NCI-H1436 treated with DMSO at 0.1 percent for 48 hours (cell line): ENCODE measurements at places on chromosomes 11 and 22.

DNA sequence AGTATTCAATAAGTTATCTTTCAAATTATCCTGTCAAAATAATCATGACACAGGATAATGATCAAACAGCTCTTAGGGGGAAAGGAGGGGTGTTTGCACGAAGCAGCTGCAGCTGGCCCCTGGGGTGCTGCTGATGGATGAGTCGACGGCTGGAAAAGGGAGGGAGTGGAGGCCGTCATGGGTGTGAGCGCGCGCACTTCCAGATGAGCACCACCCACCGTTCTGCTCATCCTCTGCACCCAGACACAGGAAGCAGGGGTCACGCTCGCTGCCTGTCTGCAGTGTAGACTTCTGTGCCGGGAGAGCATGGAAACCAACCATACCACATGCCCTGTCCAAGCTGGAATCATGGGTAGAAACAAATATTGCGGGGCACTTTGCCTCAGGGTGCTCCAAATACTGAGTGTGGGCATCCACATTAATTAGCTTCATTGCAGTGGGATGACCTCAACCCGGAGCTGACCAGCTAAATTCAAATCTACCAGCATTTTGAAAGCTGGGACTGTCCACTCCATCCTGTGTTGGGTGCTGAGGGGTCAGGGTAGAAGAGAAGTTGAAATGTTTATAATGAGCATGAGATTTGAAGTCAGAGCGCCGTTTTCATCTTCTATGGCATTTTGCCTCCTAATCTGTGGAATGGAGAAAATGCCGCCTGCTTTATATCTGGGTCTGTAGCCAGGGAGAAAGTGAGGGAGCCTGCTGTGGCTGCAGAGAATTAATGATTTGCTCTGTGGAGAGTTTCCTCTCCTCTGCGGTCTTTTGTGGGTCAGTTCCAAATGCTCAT is 802.4 kb downstream of the TBC1D22A start:
- no peak for DNase-seq

- no peak for DNase-seq
Observed at GRCh38 chr11:113593698-113594308, 112.3 kb downstream of the TMPRSS5 start.

DNA sequence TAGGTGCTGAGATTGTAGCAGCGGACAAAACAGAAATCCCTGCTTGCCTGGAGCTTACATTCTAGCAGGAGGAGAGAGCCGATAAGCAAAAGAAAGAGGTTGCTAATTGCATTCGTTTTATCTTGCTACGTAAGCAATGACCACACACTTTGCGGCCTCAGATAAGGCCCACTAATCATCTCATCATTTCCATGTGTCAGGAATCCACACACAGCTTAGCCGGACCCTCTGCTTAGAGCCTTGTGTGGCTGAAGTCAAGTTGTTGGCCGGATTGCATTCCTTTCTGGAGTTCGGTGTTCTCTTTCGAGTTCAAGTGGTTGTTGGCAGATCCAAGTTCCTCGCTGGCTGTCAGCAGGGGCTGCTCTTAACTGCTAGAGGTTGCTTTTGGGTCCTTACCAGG is 101.6 kb downstream of the CHST1 start:
- no peak for DNase-seq

DNA sequence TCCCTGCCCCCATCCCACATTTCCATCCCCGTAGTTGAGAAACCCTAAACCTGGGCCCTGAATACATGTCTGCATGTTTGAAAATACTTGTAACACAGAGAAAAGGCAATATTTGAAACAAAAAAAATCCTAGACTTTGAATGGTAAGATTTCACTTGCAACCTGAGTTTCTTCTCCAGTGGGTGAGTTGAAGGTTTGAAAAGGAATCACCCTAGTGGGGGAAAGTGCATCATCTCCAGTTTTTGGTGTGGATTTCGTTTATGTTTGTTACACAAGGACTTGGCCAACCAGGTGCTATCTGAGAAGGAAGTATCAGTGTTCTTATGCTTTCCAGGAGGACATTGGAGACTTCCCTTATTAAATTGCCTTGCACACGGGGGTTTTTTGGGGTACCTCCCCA is 90.4 kb downstream of the ABTB2 start:
- DNase-seq: no peak

GRCh38 chr22:26766510-26767350 is 109.3 kb downstream of the MIAT start:
- no peak for DNase-seq

GRCh38 chr22:37920126-37920525 is 14.0 kb downstream of the MICALL1 start:
- DNase-seq: no peak

GRCh38 chr11:117492578-117493251 is 165.1 kb downstream of the CEP164 start:
- DNase-seq: peak; percentile 41

GRCh38 chr11:36116161-36116560 is 172.3 kb downstream of the LDLRAD3 start:
- no peak for DNase-seq

DNA sequence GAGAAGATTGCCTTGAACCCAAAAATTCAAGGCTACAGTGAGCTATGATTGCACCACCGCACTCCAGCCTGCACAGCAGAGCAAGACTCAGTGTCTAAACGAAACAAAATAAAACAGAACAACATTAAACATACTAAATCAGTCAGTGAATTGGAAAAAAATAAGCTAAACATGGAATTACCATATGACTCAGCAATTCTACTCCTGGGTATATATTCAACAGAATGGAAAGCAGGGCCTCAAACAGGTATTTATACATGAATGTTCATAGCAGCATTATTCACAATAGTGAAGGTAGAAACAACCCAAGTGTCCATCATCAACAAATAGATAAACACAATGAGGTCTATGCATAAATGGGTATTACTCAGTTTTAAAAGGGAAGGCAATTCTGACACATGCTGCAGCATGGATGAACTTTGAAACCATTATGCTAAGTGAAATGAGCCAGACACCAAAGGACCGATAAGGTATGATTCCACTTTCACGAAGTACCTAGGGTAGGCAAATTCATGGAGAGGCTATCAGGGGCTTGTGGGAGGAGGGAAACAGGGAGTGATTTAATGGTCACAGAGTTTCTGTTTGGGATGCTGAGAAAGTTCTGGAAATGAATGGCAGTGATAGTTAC is 15.5 kb downstream of the NTM start:
- no peak for DNase-seq

DNA sequence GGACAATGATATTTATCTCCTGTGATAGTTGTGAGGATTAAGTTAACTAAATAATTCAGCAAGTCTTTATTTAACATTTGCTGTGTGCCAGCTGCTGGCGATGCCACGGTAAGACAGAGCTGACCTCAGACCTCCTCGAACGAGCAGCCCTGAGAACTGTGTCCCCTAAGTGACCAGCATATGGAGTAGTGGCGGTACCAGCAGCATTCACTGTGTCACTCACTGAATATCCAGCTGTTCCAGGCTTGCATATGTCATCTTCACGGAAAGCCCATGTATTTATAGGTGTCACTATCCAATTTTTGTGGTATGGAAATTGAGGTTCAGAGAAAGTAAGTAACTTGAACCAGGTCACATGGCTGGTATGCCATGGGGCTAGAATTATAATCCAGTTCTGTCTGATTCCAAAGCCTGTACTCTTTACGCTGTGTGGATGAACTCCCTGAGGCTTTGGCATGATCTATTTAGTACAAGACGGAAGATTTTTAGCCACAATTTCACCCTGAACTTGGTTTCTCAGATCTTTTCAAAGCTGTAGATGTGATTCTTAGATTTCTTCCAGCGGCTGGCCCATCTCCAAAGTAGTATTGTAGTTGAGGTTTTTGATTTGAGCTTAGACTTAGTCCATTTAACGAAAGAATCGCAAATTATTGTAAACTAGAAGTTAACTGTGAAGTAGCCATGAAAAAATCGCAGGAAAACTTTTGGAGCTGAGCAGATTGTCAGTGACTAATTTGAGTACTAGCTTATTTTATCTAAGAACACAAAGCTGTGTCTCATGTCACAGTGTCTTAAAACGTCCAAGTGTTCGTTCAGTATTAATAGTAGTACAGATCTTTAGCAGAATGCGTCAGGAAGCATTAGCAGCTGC is 49.4 kb upstream of the MYO18B start:
- no peak for DNase-seq

GRCh38 chr11:46633291-46634217 is 16.2 kb downstream of the ATG13 start:
- DNase-seq: no peak

DNA sequence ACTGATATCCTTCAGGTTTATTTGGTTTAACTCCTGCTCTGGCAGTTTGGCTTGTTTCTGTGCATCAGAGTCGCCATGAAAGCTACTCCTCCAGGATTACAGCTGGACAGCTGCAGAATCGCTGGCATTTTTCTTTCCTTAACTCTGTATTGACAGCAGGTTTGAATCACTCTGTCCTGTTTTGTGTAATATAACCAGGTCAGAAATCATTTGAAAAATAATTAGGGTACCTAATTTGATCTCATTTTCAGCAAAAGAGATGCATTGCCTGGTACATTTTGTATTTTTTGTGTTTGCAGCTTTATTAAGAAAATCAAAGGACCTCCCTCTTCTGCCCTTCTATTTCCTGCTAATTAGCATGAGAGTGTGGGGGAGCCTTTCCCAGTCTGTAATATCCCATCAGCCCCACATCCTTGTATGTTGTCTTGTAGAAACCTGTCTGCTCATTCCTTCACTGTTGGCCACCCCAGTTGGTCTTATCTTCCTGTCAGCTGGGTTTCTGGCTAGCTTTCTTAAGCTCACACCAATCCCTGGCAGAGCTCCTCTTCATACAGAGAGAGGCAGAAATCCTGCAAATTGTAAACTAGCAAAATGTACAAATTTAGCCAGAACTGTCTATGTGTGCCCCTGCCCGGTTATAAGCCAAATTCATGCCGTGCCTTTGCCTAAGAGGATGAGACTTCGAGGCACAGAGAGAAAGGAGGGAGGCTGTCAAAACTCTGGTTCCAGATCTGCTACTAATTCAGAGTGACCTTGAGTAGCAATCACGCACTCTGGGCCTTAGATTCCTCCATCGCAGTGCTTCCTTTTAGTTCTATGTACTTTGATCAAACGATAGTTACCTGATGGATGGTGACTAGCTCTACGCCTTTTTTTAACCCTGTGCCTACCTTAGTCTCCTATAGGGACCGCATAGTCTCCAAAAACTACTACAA is 200.6 kb downstream of the NAV2 start:
- no peak for DNase-seq

GRCh38 chr11:92413757-92414513 is 189.3 kb downstream of the FAT3 start:
- DNase-seq: no peak

DNA sequence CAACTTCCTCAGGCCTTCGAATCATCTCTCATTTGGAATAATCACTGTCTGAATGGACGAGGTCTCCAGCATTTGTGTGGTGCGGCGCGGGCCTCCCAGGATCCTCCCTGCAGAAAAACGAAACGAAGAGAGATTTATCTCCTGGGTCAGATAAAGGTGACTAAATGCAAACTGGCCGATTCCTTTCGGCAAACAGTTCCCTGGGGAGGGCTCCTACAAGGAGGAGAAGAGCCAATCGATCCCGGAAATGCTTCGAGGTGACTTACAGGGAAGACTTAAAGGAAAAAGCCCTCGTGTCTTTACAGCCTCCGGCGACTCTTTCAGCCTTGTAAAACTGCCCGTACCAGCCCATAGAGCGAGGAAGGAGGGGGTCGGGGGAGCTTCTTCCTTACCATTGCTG is 126.5 kb downstream of the MIAT start:
- no peak for DNase-seq

GRCh38 chr11:35183326-35183925 is 44.5 kb downstream of the CD44 start:
- DNase-seq: no peak

- DNase-seq: no peak
Observed at GRCh38 chr11:83241291-83241946, 44.7 kb downstream of the CCDC90B start.

GRCh38 chr11:125170001-125170509 is 5.5 kb downstream of the PKNOX2 start:
- DNase-seq: no peak

DNA sequence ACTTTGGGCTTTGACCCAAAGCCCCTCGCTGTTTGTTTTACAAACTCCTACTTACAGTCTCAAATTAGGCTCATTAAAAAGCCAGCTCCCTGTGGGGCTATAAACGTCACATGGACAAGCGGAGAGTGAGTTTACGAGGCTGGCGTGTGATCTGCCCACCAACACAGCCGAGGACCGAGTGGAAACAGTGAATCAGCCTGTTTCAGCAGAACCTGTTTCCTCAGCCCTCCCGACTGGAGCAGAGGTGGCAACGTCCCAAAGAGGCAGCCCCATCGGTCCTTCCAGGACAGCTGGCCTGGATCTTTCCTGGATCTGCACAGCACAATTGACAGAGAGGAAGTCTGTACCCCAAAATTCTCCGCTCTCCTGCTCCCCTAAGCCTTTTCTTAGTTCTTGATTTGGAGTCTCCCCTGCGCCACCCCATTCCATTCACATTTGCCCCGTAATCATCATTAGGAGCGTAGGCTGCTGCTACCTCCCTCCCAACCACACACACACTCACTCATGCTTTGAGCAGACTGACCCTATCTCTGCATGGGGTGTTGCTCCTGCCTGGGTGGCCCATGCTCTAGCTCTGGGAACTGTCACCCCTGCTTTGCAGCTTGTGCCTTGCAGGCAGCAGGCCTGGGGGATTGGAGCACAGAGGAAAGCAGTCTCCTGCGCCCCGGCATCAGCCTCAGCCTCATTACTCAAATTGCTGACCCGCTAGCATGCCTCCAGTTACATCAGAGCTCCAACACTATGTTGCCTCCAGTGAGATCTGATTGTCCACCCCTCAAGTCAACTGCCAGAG is 117.8 kb downstream of the NAT10 start:
- DNase-seq: no peak

DNA sequence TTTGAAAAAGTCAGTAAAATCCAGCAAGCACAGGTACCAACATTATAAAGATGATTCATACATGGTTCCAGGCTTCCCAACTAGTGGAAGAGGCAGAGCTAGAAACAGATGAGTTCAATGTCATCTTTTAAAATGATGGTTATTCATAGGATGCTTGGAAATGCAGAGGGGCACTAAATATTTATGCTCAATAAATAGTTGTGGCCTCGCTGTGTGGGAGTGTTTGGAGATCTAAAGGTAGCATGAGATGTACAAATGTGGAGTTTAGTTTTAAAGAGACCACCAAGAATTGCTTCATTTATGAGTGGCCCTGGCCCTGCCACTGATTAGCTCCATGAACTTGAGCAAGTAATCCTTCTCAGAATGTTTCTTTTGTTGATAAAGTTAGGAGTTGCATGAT is 182.2 kb downstream of the ETS1 start:
- no peak for DNase-seq

DNA sequence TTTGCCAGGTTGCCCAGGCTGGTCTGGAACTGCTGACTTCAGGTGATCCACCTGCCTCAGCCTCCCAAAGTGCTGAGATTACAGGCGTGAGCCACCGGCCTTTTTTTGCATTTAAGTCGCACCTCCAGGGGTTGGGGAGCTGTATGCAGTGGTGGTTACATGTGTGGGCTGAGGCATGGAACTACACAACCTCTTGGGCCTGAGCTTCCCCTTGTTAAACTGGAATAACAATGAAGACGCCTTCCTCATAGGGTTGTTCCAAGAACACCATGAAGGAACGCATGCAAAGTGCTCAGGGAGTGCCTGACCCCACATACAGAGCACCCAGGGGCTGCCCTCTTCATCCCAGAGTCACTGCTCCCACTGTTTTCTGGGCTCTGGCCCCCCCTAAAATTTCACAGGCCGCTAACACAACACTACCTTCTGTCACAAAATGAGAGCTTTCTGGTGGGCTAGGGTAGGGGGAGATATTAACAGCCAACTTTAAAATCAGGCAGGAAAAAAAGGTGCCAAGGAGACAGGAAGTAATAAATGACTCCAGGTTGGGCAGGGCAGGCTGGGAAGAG is 1.3 kb upstream of the FAM118A start:
- DNase-seq: no peak
